ENCODE measurements at places on chromosomes 1 and 21.

DNA sequence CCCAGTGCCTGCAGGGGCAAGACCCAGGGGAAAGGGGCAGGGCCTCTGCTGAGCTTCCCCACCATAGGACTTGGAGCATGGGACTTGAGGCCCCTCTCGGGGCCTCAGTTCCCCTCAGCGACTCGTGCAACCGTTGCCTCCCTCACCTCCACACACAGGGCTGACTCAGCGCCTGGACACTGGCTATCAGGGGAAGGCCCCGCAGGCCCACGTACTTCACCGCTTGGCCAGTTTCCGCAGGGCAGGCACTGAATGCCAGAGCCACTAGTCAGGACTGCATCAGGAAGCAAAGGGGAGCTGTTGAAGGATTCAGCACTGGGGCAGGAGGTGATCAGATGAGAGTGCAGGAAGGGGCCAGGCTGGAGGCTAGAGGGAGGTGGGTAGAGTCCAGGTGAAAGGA is 15.5 kb upstream of the FAM131C start:
- DNase-seq: no peak

- DNase-seq: no peak
These were observed 148.2 kb upstream of the KLHDC7A start for GRCh38 chr1:18332576-18332975.

GRCh38 chr1:47340227-47340626 is 6.6 kb downstream of the CMPK1 start:
- DNase-seq: no peak

- DNase-seq: no peak
These were observed 306.2 kb downstream of the FAM72C start for GRCh38 chr1:143665606-143666005.

DNA sequence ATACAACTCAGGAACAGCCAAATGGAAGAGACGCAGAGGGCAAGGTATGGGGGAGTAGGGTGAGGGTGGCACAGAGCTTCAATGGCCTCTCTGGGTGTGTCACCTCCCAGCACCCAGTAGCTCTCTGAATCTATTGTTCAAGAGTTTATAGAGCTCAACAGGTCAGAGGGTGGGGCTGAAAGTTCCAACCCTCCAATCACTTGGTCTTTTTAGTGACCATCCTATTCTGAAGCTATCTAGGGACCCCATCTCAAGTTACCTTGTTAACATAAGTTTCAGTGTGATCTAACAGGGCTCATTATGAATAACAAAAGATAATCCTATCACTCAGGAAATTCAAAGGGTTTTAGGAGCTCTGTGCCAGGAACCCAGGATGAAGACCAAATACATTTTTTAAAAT is 31.2 kb upstream of the ZNF697 start:
- no peak for DNase-seq

DNA sequence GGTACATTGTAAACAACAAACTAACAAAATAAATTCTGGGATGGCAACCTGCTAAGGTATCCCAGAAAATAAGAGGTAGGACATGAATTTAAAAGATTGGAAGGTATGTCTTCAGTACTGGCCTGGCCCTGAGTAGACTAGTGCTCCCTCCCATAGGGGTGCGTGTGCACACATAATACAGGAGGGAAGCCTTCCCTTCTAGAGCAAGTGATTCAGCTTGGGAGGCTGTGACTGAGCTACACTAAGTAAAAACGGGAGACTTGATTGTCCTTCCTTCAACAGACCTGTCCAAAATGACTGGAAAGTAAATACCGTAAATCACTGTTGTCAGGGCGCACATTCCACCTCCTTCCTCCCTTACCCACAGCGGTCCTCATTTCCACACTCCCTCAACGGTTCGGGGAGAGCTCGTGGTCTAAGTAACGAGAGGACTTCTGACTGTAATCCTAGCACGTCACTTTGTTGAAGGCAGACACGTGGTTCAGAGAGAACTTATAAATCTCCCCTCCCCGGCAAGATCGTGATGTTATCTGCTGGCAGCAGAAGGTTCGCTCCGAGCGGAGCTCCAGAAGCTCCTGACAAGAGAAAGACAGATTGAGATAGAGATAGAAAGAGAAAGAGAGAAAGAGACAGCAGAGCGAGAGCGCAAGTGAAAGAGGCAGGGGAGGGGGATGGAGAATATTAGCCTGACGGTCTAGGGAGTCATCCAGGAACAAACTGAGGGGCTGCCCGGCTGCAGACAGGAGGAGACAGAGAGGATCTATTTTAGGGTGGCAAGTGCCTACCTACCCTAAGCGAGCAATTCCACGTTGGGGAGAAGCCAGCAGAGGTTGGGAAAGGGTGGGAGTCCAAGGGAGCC is at the start of gene TGFB2:
Gene TGFB2, plus strand, starts transcription at position 523 of the 859 bp plus-strand sequence. CDS start 1,366 bp downstream, outside the sequence.
- DNase-seq: no peak

DNA sequence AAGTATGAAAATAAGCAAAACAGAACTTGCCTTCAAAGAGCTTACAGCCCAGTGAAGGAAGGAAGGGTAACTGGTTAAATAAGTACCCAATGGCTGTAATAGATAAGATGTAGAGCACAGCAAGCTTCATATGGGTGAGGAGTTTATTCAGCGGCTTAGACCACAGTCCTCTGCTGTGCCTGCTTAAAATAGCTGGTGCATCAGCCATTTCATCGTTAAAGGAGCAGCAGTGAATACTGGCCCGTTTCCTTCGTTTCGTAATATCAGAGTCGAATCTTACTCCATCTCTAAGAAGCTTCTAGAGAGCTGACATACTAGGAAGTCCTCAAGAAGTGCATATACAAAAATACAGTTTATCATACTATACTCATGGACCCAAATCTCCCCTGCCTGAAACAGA is 286.5 kb downstream of the NFIA start:
- no peak for DNase-seq
